ENCODE measurements at places on chromosomes 2 and 18.

GRCh38 chr2:218429911-218430692 is 11.2 kb downstream of the VIL1 start:
- H3K36me3 ChIP-seq: no peaks in the 10 kb centered on the region
- no peak overlapping the region for H3K4me3 ChIP-seq
- H3K27me3 ChIP-seq: peaks cover 24% of the 10 kb centered on the region
- DNase-seq: no peak

GRCh38 chr2:106137731-106138521 is 56.2 kb downstream of the UXS1 start:
- H3K4me3 ChIP-seq: peak overlapping the region; percentile 24
- H3K27me3 ChIP-seq: no peaks in the 10 kb centered on the region
- H3K36me3 ChIP-seq: no peaks in the 10 kb centered on the region
- DNase-seq: peak; percentile 20

- H3K27me3 ChIP-seq: peaks cover 49% of the 10 kb centered on the region
- no peaks in the 10 kb centered on the region for H3K36me3 ChIP-seq
- H3K4me3 ChIP-seq: no peak overlapping the region
- no peaks in the 10 kb centered on the region for H3K4me1 ChIP-seq
- no peak overlapping the region for H3K27ac ChIP-seq
Observed at GRCh38 chr2:66440708-66441497, 6.0 kb downstream of the MEIS1 start.

- no peak overlapping the region for H3K27ac ChIP-seq
- H3K4me1 ChIP-seq: no peaks in the 10 kb centered on the region
- H3K4me3 ChIP-seq: no peak overlapping the region
- H3K27me3 ChIP-seq: no peaks in the 10 kb centered on the region
- no peaks in the 10 kb centered on the region for H3K36me3 ChIP-seq
Observed at GRCh38 chr2:185668710-185669109, 69.9 kb upstream of the FSIP2 start.

GRCh38 chr18:62324917-62325805 is at the start of gene TNFRSF11A:
Gene TNFRSF11A, plus strand, starts transcription at chr18:62325310. Its CDS starts 43 bp downstream, at chr18:62325353.
- no peak within 1 kb of the TSS for H3K27ac ChIP-seq
- H3K36me3 ChIP-seq: no peaks in the 10 kb centered on the region
- peak; percentile 55 for DNase-seq

- H3K36me3 ChIP-seq: no peaks in the 10 kb centered on the region
- H3K4me3 ChIP-seq: no peak overlapping the region
- DNase-seq: no peak
- no peaks in the 10 kb centered on the region for H3K27me3 ChIP-seq
Observed at GRCh38 chr2:45303417-45304202, 294.4 kb upstream of the SIX2 start.

DNA sequence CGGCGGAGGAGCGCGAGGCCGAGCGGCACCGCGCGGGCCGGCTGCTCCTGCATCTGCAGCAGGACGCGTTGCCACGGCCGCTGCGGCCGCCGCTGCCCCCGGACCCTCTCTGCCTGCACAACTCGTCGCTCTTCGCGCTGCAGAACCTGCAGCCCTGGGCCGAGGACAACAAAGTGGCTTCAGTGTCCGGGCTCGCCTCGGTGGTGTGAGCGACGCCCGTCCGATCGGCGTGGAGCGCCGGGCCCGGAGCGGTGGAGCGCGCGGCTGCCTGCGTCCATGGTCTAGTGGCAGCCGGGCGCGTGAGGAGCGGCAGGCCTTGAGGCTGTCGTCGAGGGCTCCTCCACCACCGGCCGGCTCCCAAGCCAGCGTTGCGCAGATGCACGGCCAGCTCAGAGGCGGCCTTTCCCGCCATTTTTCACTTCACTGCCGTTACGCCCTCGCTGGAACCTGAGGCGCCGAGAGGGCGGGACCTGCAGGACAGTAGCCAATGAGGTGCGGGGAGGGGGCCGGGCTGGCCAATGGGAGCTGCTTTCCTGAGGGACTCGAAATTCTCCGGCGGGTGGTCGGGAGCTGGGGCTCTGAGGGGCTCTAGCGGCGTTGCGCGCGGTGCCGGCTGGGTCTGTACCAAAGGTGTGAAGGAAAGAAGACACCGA is 1.9 kb downstream of the TLX2 start:
- DNase-seq: peak; percentile 54
- H3K27me3 ChIP-seq: peaks cover 9% of the 10 kb centered on the region
- no peak overlapping the region for H3K27ac ChIP-seq
- H3K4me1 ChIP-seq: peaks cover 7% of the 10 kb centered on the region
- H3K4me3 ChIP-seq: peak overlapping the region; percentile 28

- H3K27me3 ChIP-seq: no peaks in the 10 kb centered on the region
- H3K4me1 ChIP-seq: no peaks in the 10 kb centered on the region
- H3K4me3 ChIP-seq: no peak overlapping the region
- no peak for DNase-seq
- peaks cover 43% of the 10 kb centered on the region for H3K36me3 ChIP-seq
Observed at GRCh38 chr2:55668956-55669355, 24.7 kb downstream of the PNPT1 start.

DNA sequence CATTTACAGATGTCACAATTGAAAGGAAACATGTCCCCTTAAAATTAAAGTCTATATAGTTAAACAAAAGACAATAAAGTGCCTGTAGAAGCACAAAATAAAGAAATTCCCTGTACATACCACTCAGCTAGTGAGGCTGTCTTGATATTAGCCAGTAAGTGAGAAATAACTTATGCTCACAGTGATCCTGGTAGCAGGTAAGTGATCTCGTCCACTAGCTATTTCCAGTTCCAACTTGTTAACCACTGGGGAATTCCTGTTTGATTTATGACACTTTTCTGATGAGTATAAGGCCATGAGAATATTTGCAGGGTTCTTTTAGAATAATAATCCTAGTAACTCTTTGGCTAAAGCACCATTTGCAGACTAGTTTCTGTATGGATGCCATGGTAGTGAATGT is 127.9 kb upstream of the PGAP1 start:
- no peaks in the 10 kb centered on the region for H3K4me1 ChIP-seq
- H3K27ac ChIP-seq: no peak overlapping the region
- DNase-seq: no peak
- no peak overlapping the region for H3K4me3 ChIP-seq
- H3K36me3 ChIP-seq: peaks cover 7% of the 10 kb centered on the region

GRCh38 chr2:166032361-166032760 is 78.8 kb upstream of the TTC21B start:
- no peaks in the 10 kb centered on the region for H3K4me1 ChIP-seq
- H3K4me3 ChIP-seq: no peak overlapping the region
- no peaks in the 10 kb centered on the region for H3K36me3 ChIP-seq
- DNase-seq: no peak
- no peak overlapping the region for H3K27ac ChIP-seq

DNA sequence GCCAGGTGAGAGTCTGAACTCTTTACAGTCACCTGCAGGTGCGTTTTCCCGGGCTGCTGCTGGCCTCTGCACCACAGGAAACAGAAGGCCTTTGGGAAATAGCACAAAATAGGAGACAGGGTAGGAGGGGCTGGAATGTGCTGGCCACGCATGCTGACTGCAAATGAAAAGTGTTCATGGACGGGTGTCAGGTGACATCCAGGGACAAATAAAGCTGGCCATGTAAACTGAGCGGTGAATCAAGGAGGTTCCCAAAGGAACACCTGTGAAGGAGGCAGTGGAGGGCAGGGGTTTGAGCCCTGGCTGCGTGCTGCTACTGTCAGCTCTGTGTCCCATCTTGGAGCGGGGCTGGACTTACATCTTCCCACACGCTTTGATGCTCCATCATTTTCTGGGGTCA is 42.4 kb upstream of the GBX2 start:
- H3K27me3 ChIP-seq: peaks cover 34% of the 10 kb centered on the region
- no peak overlapping the region for H3K27ac ChIP-seq
- no peak overlapping the region for H3K4me3 ChIP-seq
- no peaks in the 10 kb centered on the region for H3K36me3 ChIP-seq
- no peaks in the 10 kb centered on the region for H3K4me1 ChIP-seq
- no peak for DNase-seq

- H3K27ac ChIP-seq: no peak overlapping the region
- H3K4me3 ChIP-seq: no peak overlapping the region
- H3K36me3 ChIP-seq: no peaks in the 10 kb centered on the region
- no peaks in the 10 kb centered on the region for H3K27me3 ChIP-seq
Observed at GRCh38 chr18:39751921-39752320, 2186.3 kb upstream of the CELF4 start.

DNA sequence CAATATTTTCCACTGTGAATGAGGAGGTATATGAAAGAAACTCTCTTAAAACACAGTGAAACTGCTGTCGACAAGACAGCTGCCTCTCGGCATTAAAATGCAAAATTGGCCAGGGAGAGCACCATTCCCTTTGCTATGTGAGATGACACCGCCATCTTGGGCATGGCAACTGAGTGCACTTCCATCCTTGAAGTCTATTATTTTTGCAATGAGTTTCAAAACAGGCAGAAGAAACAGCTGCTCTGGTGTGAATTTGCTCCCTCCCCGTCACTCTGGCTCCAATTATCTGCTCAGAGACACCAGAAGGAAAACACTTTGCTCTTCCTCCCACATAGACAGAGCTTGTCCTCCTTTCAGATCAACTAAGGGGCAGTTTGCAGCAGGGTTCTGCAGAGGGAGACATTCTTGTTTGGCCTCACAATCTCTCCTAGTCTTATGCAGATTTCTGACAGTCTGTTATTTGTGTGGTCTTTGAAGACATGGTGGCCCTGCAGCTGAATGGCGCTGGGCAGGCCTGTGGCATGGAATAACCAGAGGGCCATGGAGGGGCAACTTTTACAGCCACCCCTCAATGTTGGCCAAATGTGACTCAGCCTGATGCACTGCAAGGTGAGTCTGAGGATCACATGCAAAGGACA is 48.6 kb upstream of the SEC11C start:
- H3K4me3 ChIP-seq: no peak overlapping the region
- H3K27ac ChIP-seq: no peak overlapping the region
- no peaks in the 10 kb centered on the region for H3K4me1 ChIP-seq

- DNase-seq: no peak
- no peak overlapping the region for H3K4me3 ChIP-seq
- H3K4me1 ChIP-seq: no peaks in the 10 kb centered on the region
Observed at GRCh38 chr18:35786365-35787042, 186.0 kb upstream of the RMP24 start.

DNA sequence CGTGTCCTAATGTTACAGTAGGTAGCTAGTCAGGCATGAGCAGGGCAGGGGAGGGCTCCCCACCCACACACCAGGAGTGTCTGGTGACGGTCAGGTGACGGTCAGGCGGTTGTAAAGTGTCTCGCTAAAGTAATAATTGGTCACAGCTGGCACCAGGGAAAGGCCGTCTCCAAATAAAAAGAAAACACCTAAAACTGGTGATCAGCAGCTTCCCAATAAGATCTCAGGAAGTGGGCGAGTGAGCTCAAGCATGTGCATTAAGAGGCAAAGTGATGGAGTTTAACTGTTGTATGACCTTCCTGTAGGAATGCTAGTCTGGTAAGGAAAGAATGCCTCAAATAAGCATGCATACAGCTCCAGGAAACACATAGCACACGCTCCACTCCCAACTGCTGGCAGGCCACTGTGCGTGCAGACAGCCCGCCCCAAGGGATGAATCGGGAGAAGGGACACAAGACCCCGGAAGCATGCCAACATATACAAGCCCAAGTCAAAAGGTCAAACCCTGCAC is 177.1 kb downstream of the RNF144A start:
- no peak overlapping the region for H3K4me3 ChIP-seq
- H3K4me1 ChIP-seq: no peaks in the 10 kb centered on the region
- no peaks in the 10 kb centered on the region for H3K36me3 ChIP-seq
- no peaks in the 10 kb centered on the region for H3K27me3 ChIP-seq
- DNase-seq: no peak

DNA sequence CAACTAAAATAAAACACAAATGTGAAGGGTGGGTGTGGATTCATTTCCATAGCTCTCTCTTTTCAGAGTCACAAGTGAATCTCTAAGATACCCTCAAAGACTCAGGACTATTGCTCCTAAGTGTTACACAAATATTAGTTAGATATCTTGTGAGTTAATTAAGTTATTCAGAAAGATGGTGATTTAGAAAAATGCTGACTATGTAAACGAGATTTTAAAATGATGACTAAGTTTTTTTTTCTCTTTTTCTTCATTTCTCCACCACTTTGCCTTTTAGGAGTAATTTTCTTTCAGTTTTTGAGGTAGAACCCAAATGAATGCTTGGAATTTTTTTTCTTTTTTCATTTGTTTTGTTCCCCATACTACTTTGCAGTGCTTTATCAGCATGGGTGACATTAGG is 479.7 kb downstream of the SPAG16 start:
- H3K4me1 ChIP-seq: no peaks in the 10 kb centered on the region
- H3K36me3 ChIP-seq: no peaks in the 10 kb centered on the region
- H3K4me3 ChIP-seq: no peak overlapping the region
- H3K27ac ChIP-seq: no peak overlapping the region
- no peaks in the 10 kb centered on the region for H3K27me3 ChIP-seq
- DNase-seq: no peak

- H3K36me3 ChIP-seq: no peaks in the 10 kb centered on the region
- DNase-seq: no peak
- H3K4me1 ChIP-seq: no peaks in the 10 kb centered on the region
- peaks cover 6% of the 10 kb centered on the region for H3K27me3 ChIP-seq
Observed at GRCh38 chr2:48104418-48104817, 198.1 kb upstream of the FBXO11 start.

GRCh38 chr2:152693033-152693432 is 24.2 kb downstream of the PRPF40A start:
- H3K27ac ChIP-seq: peak overlapping the region; percentile 52
- no peaks in the 10 kb centered on the region for H3K36me3 ChIP-seq
- no peak for DNase-seq
- no peak overlapping the region for H3K4me3 ChIP-seq

GRCh38 chr2:143513081-143513480 is 383.9 kb downstream of the ARHGAP15 start:
- H3K4me1 ChIP-seq: no peaks in the 10 kb centered on the region
- no peaks in the 10 kb centered on the region for H3K27me3 ChIP-seq
- no peak overlapping the region for H3K27ac ChIP-seq
- no peak for DNase-seq
- H3K36me3 ChIP-seq: peaks cover 4% of the 10 kb centered on the region

- no peak overlapping the region for H3K27ac ChIP-seq
- no peaks in the 10 kb centered on the region for H3K27me3 ChIP-seq
- DNase-seq: no peak
- H3K4me1 ChIP-seq: no peaks in the 10 kb centered on the region
Observed at GRCh38 chr2:38152035-38152434, 76.1 kb upstream of the CYP1B1 start.

DNA sequence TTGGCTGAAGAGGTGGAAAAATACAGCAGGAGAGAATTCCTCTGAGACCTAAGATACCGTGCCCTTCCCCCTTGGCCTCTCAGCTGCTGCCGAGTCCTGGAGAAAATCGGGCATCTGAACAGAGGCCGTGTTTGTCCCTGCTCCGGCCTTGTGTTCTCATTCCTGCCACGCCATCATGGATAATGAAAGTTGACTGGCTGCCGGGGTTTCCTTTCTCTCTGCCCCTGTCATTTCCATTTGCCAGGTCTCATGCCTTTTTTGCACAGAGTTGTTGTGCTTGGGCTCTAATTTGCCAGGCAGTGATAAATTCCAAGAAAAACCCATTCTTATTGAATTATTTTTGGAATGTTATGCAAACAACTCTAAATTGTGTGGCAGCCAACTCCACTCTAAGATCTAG is 496.9 kb upstream of the TNP1 start:
- DNase-seq: no peak
- no peak overlapping the region for H3K4me3 ChIP-seq
- H3K4me1 ChIP-seq: no peaks in the 10 kb centered on the region
- H3K36me3 ChIP-seq: no peaks in the 10 kb centered on the region

GRCh38 chr2:160984426-160985077 is 175.7 kb upstream of the TANK start:
- H3K27ac ChIP-seq: no peak overlapping the region
- DNase-seq: no peak
- no peaks in the 10 kb centered on the region for H3K36me3 ChIP-seq
- no peaks in the 10 kb centered on the region for H3K4me1 ChIP-seq
- H3K4me3 ChIP-seq: no peak overlapping the region

GRCh38 chr2:70070542-70071268 is 16.6 kb upstream of the PCBP1 start:
- peak; percentile 41 for DNase-seq
- no peaks in the 10 kb centered on the region for H3K27me3 ChIP-seq
- H3K4me3 ChIP-seq: peak overlapping the region; percentile 23
- no peaks in the 10 kb centered on the region for H3K36me3 ChIP-seq
- peaks cover 24% of the 10 kb centered on the region for H3K4me1 ChIP-seq
- H3K27ac ChIP-seq: peak overlapping the region; percentile 95
